Retina (tissue), 1 donor: ENCODE measurements at places on chromosomes 4 and X.

DNA sequence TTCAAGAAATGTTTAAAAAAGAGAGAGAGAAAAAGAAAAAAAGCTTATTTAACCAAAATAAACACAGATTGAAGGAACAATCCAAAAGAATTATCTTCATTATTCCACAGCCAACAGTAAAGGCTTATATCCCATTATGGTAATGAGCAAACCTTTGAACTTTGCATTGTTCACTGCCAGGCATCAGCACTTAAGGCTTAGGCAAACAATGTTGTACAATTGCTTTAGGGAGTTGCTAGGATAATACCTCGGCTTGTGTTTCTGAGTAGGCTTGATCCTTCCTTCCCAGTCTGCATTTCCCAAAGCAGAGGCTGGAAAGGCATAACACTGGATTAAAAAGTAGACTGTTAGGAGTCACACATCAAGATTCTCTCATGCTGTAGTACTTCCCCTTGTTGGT lies 352.7 kb upstream of the IGFBP7 start:
- no peak for DNase-seq

GRCh38 chr4:168612450-168613135 lies 115.7 kb downstream of the PALLD start:
- no peak for DNase-seq

DNA sequence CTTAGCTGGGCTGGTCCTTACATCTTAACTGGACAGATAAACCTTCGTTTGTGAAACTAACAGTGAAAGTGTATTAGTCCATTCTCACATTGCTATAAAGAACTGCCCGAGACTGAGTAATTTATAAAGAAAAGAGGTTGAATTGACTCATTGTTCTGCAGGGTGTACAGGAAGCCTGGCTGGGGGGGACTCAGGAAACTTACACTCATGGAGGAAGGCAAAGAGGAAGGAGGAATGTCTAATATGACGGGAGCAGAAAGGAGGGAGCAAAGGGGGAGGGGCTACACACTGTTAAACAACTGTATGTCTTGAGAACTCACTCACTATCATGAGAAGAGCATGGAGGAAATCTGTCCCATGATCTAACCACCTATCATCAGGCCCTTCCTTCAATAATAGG lies 1566.5 kb upstream of the PCDH7 start:
- DNase-seq, result no peak

DNA sequence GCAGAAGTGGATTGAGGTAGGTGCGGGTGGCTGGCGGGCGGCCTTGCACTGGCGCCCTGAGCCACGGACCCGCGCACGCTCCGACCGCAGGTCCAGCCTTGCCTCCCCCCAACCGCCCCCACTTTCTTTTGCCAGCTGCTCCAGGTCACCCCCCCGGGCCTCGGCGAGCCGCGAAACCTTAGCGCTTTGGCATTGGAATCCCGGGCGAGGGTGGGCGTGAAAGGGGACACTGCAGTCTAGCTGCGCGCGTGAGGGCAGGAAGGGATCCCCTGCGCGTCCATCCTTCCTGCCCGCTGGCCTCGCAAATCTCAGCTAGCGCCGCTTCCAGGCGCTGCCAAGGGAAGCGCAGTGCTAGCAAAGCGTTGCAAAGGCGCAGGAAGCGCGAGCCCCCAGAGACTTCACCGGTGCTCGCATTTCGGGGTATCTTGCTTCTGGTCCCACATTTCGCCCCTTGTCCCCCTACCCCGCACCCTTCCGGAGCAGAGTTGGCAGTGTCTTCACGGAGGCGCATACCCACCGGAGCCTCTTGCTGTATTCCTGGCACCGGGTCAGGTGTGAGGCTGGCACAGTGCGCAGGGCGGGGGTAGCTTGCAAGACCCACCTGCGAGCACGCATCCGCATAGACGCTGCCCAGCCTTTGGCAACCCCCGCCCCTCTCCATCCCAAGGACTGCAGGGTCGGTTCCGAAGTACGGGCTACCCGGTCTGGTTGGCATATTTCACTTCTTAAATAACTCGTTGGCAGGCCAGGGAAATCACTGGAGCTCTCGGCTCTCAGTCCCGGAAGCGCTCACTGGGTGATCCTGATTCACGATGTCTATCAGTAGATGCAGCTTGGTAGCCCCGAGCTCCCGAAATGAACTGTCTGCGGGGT lies 104.4 kb downstream of the UCHL1 start:
- peak; percentile 90 for DNase-seq

DNA sequence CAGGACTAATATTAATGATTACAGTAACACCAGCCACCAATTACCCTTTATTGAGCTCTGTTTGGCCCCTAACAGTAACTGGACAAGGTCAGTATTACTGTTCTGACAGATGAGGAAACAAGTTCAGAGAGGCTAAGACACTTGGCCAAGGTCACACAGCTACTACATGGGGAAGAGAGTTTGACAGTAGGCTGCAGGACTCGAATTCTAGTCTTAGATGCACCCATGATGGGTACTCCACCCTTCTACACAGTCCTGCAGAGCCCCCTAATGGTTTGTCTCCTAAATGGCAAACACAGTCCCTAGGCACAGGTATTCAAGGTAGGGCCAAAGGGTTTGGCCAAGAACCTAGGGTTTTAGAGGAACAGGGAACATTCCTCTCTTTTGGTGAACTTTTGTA lies 93.9 kb downstream of the NSUN7 start:
- no peak for DNase-seq

- DNase-seq, result peak; percentile 44
Observed at GRCh38 chr4:8385611-8386010, 54.9 kb downstream of the ACOX3 start.

- DNase-seq, result no peak
Observed at GRCh38 chr4:38523524-38524448, 140.2 kb upstream of the KLF3 start.

DNA sequence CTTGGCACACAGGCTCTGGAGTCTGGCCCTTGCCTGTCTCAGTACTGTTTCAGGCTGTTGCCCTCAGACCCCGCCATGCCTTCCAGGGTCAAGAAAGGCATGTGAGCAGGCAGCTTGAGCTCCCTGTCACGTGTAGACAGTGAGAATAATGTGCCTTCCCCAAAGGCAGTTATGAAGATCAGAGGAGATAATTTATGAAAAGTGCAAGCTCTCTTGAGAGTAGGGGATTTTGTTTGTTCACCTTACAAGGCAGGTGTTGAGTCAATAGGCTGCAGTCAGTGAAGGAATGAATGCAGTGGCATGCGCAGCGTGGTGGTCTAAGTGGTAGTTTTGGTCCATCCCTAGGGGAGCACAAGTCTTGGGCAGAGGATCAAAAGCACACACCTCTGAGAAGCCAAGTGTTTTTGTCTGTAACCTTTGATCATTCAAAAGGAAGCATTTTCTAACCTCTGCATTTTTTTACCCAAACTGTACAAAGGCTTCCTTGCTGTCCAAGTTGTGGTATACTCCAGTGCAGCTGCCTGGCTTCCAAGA lies 14.4 kb downstream of the HADH start:
- DNase-seq, result no peak

DNA sequence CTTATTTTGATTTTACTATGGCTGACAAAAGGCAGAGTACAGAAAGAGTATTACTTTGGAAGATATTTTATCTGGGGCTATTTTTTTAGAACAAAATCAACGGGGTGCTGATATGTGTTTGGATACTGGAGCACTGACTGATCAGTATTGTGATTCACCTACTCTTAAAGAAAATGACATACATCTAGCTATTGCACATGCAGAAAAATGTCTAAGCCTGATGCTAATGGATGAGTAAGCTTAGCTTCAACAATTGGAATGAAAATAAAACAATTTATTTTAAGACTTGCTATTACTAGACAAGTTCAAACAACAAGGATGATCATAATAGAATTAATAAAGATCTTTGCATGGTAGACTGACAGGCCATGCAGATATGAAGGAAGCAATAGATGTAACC lies 262.0 kb downstream of the PPP1R2C start:
- DNase-seq, result no peak

DNA sequence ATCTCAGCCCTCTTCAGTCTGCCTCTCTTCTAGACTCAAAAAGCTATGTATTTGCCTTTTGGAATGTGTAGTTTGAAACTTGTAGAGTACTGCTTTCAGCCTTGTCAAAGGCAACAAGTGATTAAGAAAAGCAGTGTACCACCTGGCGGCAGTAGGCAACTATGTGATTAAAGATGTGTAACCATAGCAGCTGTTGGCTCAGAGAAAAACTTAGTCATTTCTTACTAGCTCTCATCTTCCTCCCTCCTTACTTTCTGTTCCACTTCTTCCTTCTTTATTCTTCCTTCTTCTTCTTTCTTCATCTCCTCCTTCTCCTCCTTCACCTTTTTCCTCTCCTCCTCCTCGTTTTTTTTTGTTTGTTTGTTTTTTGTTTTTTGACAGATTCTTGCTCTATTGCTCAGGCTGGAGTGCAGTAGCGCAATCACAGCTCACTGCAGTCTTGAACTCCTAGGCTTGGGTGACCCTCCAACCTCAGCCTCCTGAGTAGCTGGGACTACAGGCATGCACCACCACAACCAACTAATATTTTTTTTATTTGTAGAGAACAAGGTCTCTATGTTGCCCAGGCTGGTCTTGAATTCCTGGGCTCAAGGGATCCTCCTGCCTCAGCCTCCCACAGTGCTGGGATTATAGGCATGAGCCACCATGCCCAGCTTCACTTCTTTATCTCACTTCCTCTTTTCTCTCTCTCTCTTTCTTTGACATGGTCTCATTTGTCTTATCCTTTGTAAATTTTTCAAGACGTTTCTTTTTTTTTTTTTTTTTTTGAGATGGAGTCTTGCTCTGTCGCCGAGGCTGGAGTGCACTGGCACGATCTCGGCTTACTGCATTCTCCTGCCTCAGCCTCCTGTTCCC lies 32.6 kb downstream of the ABHD18 start:
- DNase-seq, result no peak

DNA sequence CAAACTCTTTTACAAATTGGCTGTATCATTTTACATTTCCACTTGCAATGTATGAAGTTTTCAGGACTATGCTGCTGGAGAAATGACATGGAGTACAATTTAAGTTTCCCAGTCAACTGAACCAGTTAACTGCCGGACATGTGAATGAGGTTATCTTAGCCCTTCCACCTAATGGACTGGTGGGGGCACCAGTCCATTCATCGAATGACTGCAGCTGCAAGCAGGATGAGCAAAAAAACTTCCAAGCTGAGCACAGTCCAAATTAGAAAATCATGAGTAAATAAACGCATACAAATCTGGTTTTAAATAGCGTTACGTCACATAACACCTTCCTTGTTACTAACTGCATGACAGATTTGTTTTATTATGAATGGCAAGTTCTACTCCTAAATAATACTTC lies 1131.5 kb downstream of the PCDH18 start:
- DNase-seq, result no peak

DNA sequence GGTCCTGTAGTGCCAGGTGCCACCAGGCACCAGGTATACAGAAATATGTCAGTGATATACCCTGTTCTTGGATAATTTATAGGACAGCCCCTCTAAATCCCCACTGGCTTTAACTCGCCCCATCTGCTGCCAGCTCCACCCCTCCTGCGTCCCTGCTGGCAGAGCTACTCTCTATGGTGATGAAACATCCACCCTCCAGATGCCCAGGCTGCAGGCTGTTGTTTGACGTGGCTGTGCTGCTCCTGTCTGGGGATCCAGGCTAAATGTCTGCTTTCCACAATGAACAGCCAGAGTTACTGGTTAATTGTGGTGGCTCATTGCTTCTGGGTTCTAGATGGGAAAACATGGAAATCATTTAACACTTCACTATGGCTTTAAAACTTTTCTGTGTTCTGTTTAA lies 12.9 kb downstream of the NHSL2 start:
- DNase-seq, result no peak
